Caki2 (cell line): ENCODE measurements at places on chromosomes 2 and 18.

DNA sequence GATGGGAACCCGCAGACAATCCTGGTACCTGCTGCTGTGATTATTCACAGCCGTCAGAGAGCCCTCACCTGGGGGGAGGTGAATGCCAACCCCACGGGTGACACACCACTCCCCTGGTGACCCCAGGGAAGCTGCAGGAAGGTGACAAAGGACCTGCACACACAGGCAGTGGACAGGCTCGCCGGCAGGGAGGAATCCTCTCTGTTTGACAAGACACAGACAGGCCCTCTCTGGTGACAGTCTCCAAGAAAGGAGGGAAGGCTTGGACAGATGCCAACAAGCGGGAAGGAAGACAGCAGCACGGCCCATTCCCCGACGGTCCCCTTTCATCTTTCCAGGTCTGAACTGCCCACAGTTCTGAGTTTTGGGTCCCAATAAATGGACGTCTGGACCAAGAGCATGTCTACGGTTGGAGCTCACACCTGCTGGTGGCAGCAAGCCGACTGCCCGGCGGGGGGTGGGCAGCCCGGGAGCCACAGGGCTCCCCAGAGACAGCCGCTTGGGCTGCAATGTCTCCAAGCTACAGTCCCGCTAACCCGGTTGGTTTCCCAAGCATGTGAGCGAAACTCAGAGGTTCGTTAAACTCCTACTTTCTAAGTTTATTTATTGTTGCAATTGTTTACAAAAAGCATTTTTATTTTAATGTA is 31.8 kb downstream of the HDAC4 start:
- no peak for DNase-seq

DNA sequence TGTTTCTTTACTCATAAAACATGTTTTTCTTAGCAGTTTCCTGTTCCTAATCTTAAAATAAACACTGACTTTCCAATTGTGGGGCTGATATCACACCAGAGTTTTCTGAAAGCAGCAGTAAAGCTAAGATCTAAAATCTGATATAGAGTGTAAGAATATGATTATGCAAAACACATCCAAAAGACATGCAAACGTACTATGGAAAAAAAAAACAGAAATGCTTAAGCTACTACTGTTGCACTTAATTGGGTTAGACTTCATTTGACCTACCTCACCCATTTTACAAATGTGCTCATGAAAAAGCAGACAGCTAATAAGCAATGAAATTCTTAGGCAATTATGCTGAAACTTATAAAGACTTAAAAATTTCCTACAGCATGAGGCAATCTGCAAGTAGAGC is 10.5 kb downstream of the CYTIP start:
- no peak for DNase-seq

DNA sequence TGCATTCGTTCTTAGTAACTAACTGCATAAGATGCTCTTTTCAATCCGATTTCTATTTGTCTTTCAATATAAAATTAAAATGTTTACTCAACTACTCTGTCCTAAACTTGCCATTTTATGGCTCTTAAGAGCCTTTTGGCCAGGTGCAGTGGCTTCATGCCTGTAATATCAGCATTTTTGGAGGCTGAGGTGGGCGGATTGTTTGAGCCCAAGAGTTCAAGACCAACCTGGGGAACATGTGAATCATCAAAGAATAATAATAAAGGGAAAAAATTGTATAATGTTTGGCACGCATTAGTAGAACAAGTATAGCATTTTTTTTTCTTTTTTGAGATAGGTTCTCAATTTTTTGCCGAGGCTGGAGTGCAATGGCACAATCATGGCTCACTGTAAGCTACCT is 92.5 kb downstream of the C2orf74 start:
- no peak for DNase-seq

GRCh38 chr18:2709316-2709715 is 53.8 kb downstream of the SMCHD1 start:
- no peak for DNase-seq

DNA sequence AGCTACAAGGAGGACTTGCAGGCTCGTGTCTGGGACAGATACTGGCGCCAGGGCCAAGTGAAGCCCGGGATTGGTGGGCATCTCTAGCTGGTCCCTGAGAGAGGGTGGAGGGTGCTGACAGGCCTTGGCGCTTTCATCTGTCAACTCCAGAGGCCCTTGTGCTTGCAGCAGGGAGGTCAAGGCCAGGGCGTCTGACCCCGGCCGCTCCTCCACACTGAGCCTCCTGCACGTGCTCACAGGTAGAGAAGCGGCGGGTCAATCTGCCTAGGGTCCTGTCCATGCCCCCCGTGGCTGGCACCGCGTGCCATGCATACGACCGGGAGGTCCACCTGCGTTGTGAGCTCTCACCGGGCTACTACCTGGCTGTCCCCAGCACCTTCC is 9.5 kb downstream of the CAPN10 start:
- no peak for DNase-seq
